Stimulated activated CD4-positive, alpha-beta T cell treated with anti-CD3 and anti-CD28 coated beads, Interleukin-1b, Interleukin-23, amount 100 ng/mL, for 24 hours (primary cell): ENCODE measurements at places on chromosomes 3 and 15.

DNA sequence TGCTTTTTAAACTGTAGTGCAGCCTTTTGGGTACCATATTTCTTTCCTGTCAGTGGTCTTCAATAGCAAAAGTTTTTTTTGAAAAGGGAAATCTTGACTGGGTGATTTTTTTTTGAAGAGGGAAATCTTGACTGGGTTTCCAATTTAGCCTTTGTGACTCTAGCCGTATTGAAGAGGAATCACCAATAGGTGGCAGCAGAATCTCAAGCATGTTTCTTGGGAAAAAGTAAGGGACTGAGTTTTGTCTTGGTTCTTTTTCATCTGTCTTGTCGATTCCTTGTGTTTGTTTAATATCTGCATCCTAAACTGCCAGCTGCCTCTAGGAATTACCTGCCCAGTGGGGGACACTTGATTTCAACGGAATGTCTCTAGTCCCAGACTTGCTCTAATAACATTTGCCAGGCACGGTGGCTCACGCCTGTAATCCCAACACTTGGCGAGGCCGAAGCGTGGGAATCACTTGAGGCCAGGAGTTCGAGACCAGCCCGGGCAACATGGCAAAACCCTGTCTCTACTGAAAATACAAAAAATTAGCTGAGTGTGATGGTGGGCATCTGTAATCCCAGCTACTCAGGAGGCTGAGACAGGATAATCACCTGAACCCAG is 89.2 kb downstream of the RBPMS2 start:
- no peak for DNase-seq

DNA sequence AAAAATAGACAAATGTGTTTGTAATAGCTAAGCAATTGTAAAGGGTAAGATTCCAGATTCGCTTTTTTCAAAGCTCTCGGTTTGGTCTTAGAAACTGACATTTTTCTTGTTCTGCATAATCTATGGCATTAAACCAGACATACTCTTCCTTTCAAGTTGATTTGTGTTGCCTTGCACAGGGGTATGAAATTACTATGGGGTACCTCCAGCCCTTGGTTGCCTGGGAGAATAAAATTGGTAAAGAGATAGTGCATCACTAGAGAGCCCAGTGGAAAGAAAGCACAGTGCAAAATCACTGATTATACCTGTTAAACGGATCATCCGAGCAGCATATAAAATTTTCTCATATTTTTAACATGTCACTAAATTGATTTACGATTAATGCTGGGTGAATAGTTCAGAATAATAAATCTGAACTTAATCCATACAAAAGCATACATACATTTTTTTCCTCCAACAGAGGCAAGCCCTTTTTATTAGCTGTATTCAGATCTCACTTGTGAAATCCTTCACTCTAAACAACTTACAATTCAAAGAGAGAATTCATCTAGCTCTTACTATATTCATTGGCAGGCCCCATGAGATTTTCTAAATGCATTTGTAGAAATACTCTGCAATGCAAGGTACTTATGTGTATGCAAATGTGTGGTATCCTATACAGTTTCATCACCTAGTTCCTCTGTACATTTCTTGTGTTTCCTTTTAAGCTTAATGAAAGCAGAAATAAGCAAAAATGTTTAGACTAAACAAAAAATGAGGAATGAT is 224.4 kb downstream of the ROBO1 start:
- DNase-seq: no peak

- no peak for DNase-seq
Observed at GRCh38 chr3:37891227-37891626, 29.5 kb downstream of the CTDSPL start.

DNA sequence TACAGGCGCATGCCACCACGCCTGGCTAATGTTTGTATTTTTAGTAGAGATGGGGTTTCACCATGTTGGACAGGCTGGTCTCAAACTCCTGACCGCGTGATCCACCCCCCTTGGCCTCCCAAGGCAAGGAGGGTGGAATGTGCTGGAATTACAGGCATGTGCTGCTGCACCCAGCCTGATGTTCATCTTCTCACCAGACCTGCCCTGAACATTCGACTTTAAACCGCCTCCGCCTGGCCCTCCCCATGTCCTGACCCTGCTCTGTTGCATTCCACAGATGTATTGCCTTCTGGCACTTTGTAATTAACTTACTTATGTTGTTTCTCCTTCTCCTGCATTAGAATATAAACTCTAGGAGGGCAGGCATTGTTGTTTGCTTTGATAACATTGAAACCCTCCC is 102.1 kb downstream of the LINGO1 start:
- DNase-seq: no peak

- no peak for DNase-seq
Observed at GRCh38 chr3:155859859-155860258, 5.6 kb upstream of the SLC33A1 start.

- DNase-seq: no peak
Observed at GRCh38 chr15:40941528-40942336, 11.5 kb upstream of the CHAC1 start.

GRCh38 chr3:69751074-69751476 is 11.8 kb downstream of the MITF start:
- no peak for DNase-seq

GRCh38 chr15:45156744-45157455 is 27.1 kb downstream of the DUOX1 start:
- no peak for DNase-seq

- DNase-seq: no peak
Observed at GRCh38 chr3:65178703-65179102, 490.9 kb upstream of the ADAMTS9 start.

DNA sequence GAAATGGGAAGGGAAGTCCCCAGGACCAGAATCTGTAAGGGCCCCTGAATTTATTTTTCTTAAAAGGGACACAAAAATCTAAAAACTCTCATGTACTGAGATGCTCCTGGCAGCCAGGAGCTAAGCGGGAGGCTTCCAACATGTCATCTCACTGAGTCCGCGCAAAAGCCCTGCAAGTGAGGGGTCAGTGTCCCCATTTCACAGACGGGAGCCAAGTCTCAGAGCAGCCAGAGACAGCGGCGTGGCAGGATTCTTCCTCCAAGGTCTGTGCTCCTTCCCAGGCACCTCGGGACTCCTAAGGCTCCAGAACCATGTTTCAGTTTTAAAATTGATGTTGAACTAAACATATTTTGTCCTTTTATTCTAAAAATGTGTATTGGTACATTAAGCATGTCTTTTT is 114.8 kb downstream of the ADCY5 start:
- DNase-seq: no peak

DNA sequence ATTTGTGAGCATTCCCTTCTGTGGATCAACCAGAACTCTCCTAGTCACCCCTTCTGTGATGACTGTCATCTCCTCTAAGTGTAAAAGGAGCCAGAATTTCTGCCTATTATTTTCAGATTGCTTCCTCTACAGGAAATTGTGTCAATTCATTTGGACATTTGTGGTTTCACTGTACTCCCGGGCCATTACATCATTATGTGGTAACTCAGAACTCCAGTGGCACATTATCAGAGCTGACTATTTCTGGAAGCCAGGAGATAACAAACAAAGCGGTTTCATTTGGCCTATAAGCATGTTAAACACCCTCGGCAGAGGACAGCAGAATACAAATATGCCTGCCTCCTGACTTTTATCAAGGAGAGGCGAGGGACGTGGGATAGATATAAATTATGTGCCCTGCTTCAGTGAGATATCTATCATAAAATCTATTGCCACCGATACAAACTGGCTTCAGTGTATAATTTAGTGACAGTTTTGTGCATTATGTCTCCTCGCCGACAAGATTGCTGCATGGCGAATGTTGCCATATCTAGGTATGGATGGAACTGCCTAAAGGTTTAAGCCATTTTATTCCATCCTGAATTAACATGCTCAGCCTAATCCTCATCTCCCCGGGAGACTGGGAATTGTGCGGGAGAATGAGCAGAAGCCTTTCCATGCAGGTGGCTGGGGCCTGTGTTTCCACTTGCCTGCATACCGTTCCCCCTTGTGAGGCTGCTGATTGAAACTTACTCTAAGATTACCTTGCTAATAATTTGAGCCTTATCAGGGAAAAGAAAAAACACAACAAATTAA is 193.4 kb upstream of the SEMA6D start:
- DNase-seq: no peak

DNA sequence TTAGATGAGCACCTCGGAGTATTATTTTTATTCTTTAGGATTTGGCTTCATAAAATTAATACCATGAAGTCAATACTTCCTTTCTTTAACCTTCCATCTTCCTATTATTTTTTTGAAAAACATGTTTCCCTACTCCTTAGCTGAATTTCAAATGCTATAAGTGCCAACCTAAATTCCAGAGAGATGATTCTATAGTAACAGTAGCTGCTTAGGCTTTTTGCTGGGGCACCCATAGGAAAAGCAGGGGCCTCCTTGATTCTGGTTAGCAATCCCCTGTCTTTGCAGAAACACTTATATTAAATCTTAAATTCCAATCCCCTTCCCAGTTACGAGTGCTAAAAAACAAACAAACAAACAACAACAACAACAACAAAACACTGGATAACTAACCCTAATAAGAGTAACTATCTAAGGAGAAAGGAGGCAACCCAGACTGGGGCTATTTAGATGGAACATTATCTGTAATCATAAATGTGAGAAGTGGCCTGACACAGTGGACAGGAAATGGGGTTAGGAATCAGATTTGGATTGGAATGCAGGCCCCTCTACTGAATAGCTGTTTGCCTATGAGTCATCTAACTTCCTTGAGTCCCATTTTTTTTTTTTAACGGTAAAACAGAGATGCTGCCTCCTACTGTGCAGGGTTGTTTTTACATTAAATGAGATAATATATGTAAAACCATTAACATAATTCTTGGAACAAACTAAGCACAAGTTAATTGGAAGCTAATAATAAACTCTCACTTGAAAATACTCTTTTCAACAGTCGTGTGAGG is 148.1 kb downstream of the WDR72 start:
- no peak for DNase-seq

- no peak for DNase-seq
Observed at GRCh38 chr3:18717598-18717997, 292.5 kb upstream of the SATB1 start.

GRCh38 chr3:61628636-61629035 is 67.3 kb downstream of the PTPRG start:
- no peak for DNase-seq

DNA sequence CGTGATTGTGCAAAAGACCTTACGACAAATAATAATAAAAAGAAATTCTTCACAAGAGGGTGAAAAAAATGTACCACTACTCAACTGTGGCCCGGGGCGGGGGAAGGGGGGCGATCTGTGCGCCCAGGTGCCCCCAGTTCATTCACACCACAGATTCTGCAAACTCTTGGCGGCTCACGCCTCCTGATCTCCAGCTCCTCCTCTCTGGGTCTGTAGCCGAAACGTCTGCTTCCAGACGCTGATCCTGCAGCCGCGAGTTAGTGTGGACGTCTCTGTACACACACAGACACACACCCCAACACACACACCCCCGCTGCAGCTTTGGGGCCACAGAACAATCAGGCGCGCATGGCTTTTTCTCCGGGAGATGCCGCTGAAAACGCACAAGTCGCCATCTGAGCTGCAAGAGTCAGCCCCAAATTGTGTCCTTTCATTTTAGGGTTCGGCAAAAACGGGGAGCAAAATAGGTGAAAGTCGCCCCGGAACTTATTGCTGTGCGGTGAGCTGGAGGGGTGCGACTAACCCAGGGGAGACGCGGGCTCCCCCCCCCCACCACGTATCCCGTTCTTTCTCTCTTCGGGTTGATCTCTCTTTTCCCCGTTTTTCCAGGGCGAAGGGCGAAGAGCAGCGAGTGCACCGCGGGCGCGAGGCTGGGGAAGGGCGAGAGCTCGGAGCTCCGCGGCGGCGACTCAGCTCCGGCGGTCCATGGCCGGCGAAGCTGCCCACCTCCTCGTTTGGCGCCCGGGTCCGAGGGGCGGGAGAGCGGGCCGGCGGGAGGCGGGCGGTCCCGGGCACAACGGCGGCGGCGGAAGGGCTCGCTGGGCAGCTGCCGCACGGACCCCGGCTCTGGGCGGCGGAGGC is 505 bp upstream of the WNT5A start:
- no peak for DNase-seq

DNA sequence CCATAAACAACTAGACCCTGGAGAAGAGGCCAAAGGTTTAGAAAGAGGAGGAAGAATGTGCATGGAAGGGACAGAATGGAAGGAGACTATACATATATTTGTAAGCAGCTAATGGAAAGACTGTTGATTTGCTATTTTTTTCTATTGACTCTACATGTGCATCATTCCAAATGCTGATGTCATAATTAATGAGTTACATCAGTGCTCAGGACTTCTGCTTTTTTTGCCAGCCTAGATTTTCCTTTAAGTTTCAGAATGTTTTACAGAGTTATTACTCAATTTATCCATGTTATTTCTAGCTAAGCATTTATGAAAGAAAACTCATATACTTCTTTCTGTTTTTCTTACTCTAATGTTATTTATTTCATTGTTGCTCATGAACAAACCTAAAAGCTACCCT is 62.6 kb upstream of the VGLL3 start:
- DNase-seq: no peak

- DNase-seq: no peak
Observed at GRCh38 chr3:25469558-25469957, 41.5 kb downstream of the RARB start.
